ENCODE measurements at places on chromosomes 1 and 21.

- DNase-seq, result no peak
Observed at GRCh38 chr1:212281590-212281989, 3.6 kb upstream of the PPP2R5A start.

GRCh38 chr1:65979136-65980044 lies 186.7 kb downstream of the PDE4B start:
- DNase-seq, result no peak

DNA sequence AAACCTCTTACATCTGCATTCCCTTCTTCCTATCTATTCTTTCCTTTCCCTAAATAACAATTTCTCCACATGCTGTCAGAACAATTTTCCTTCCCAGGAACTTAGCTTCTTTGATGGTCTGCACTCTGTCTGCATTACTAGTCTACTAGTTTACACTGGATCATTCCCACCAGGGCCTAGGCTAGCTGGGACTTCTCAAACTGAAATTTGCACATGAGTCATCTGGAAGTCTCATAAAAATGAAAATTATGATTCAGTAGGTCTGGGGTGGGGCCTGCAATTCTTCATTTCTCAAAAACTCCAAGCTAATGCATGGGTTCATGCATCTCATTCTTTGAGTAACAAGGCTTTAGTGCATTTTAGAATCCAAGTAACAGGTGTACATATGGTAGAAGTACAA lies 74.2 kb downstream of the GABPA start:
- DNase-seq, result no peak

GRCh38 chr1:21801100-21801499 lies 11.0 kb upstream of the LDLRAD2 start:
- no peak for DNase-seq

DNA sequence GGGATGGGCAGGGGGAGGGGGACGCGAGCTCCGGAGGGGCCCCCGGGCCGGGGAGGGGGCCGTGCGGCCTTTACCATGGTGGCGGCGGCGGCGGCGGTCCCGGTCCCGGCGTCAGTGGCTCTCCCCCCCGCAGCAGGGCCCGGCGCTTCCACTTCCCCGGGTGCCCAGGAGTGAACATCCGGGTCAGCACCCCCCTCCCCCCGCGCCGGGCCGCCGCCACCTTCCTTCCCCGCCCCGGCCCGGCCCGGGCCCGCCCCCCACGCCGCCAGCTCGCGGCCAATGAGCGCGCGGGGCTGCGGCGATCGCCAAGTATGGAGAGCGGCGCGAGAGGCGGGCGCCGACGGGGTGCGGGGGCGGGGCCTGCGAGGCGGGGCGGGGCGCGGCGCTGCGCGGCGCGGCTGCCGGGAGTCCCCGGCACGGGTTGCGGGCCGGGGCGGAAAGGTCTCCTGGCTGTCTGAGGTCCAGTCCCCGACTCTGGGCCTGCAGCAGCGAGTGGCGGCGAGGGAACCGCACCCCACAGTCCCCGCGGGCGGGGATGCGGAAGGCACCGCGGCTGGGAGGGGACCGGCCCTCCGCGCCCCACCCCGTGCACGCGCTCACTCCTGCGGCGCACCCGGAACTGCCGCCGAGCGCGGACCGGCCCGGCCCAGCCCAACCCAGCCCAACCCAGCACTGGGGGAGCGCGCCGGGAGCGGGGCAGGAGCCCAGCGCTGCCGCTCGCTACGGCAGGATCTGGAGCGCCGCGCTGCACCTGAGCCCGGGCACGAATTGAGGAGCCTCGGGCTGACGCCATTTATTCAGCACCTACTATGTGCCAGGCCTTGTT lies at the start of gene CAPZB:
Gene CAPZB, minus strand, starts transcription at position 178 of the 826 bp plus-strand sequence. Its CDS starts 101 bp downstream, at position 77.
- peak; percentile 93 for DNase-seq

GRCh38 chr1:25467193-25467592 lies 36.5 kb downstream of the MACO1 start:
- no peak for DNase-seq

DNA sequence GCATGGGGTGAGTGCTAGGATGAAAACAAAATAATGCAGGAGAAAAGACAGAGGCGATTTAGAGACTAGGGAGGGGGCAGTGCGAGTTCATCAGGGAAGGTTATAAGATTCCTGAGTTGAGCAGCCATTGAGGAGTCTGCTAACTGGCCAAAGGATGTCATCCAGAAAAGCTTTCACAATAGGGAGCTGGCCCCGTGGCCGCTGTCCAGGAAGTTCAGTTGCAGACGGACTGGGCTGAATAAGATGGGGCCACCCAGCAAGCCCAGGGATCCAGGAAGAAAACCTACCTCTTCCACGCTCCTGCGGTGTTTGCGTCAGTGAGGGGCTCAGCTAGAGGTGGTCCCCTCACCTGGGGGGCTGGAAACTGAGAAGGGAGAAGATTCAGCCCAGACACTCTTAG lies 4.0 kb upstream of the PKP1 start:
- DNase-seq, result no peak

DNA sequence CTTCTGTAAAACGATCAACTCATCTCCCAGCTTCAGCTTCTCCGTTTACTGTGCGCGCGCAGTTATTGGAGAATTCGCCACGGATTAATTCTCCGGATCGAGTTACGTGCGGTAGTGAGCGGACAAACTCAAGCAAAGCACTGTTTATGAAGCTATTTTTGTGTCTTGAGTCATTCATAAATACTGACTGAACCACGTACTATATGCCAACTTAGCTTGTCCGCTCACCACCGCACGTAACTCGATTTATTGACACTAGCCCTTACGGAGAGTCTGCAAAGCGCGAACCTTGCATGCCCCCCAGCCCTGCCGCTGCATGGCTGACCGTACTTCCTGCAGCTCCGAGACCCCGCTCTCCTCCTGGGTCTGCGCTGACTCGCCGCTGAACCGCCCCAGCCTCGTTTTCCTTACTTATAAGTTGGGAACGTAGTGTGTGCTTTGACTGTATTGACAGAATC lies 773 bp downstream of the CHD1L start:
- no peak for DNase-seq

DNA sequence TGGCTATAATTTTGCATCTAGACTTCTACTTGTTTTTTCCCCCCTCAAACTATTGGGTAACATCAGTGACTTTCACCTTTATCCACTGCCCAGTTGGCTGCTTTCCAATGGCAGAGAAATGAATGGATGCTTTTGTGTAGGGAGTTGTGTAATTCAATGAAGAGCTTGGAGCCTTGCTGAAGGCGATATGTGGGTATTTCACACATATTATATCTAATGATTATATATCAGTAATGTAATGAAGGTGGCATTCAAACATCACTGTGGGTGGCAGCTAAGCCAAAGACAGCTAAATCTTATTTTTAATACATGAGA lies 81.2 kb downstream of the TGFB2 start:
- DNase-seq, result no peak

GRCh38 chr1:188778578-188778977 lies 1699.1 kb downstream of the BRINP3 start:
- DNase-seq, result no peak

- no peak for DNase-seq
Observed at GRCh38 chr1:107673006-107673405, 292.0 kb downstream of the VAV3 start.

GRCh38 chr1:206495493-206496046 lies 11.8 kb upstream of the RASSF5 start:
- no peak for DNase-seq

DNA sequence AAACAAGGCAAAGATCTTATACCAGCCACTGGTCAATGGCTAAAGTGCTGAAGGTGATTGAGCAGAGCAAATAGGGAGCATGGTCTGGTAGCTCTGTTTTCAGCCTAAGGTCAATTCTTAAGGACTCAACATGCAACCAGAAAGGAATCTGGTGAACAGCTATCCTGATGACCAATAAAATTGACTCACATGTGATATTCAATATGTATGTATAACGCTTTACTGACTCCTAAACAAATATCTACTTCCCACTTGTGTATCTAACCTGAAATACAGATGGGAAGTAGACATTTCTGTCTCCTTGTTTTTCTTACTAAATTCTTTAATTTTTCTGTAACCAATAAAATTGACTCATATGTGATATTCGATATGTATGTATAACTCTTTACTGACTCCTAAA lies 24.9 kb upstream of the CTH start:
- no peak for DNase-seq

DNA sequence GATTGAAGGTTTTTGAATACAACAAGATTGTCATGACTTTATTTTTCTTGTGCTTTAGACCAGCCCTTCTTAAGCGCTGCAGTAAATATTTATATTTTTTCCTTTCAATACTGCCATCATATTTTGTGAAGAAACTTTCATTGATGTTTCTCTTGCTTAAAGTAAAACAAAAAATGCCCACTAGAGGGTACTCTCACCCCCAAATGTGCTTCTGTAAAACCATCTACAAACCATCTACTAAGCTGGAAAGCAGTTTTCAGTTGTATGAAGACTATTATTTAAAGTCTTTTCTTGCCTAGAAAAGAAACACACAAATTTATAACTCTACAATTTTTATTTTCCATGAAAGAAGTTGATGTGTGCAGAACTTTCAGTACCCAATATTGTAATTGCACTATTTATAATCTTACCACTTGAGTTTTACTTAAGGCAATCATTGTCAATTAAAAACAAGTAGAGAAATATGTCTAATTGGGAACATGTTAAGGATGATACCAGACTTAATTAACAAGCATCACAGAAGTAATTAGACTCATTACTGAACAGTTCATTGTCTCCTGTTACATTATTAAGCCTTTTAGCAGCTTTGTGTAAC lies 10.7 kb downstream of the LEPR start:
- no peak for DNase-seq

GRCh38 chr1:3456449-3456963 lies 2.0 kb downstream of the ARHGEF16 start:
- DNase-seq, result no peak

DNA sequence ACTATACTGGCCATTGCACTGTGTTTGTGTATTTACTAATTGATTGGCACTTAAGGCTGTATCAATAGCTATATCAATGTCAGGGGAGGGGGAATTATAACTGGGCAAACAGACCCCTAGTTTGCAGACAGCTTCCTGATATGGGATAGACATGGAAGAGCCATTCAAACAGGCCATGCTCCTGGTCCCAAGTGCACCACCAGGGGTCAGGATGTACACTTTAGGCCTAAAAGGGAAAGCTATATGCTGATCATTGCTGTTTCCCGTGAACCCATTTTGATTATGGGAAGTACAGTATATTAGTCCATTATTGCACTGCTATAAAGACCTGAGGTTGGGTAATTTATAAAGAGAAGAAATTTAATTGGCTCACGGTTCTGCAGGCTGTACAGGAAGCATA lies 124.9 kb upstream of the BACE2 start:
- no peak for DNase-seq

DNA sequence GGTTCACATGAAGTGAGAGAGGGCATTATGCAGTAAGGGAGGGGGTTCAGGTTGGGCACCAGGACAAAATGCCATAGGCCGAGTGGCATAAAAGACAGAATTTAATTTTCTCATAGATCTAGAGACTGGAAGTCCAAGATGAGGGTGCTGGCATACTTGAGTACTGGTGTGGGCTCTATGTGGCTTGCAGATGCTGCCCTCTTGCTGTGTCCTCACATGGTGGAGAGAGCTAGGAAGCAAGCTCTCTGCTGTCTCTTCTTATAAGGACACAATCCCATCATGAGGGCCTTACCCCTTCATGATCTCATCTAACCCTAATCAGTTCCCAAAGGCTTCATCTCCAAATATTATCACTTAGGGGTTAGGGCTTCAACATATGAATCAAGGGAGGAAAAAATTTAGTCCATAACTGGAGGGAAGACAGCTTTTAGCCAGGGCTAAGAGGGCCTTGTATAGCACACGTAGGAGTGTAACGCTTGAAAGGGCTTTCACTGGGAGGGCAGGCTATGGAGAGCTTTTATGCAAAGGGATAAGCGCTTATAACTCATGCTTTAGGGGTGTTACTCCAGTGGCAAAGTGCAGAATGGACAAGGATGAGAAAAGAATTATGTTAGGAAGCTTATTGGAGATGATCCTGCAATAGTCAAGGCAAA lies 64.5 kb downstream of the PLPPR5 start:
- DNase-seq, result no peak

- no peak for DNase-seq
Observed at GRCh38 chr1:17567582-17567981, 28.1 kb downstream of the ARHGEF10L start.

DNA sequence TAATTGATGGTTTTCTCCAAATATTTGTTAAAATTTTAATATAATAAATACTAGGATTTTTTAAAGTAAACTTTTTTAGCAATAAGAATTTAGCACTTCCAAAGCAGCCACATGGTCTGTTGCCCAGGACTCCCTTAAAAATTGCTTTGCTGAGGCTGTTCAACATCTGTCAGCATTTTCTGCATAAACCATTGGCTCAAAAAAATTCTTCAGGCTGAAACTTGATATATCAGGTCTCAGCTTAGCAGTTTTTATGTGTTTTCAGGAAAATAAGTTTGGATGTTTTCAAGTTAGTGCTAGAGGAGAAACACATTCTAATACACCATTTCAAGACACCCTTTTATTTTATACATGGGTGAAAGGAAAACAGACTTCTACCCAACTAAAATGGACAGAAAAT lies 69.1 kb upstream of the C1orf105 start:
- DNase-seq, result no peak

GRCh38 chr1:147492207-147492606 lies 49.1 kb upstream of the BCL9 start:
- no peak for DNase-seq

DNA sequence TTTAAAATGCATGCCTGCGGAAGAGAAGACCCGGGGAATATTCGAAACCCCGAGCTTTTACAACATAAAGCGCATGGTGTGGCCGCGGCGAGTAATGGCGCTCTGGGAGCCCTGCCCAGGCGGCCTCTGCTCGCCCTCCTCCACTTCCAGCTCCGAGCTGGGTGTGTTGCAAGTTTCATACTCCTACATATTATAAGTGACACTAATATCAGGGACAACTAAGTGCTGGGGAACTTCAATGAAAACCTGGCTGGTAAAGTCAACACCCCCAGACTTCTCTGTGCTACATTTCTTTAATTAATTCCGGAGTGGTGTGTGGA lies 11.8 kb downstream of the SIM2 start:
- no peak for DNase-seq

GRCh38 chr1:211775170-211775569 lies 55.4 kb downstream of the LPGAT1 start:
- DNase-seq, result no peak

DNA sequence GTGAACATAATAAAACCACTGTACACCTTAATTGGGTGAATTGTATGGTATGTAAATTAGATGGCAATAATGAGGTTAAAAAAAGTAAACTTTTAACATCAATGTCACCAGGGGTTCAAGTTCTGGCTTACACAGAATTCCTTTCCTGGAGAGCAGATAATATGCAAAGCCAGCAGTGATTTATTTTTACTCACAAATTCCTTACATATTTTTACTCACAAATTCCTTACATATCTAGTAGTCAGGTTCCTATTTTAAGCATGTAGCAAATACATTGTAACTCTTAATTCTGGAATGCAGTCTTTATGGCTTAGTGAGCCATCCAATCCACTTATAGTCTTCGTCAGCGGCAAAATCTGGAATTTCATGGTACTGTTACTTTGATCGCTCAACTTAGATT lies 1.3 kb upstream of the UBE4B start:
- DNase-seq, result no peak

GRCh38 chr1:59556802-59557548 lies 257.8 kb upstream of the HOOK1 start:
- DNase-seq, result no peak

GRCh38 chr1:3174487-3175247 lies 105.7 kb downstream of the PRDM16 start:
- DNase-seq, result no peak

GRCh38 chr1:6868660-6869380 lies 83.6 kb downstream of the CAMTA1 start:
- no peak for DNase-seq
